Hematopoietic multipotent progenitor cell treated with erythropoietin and hydrocortisone succinate and interleukin-3 and kit ligand, for 17 days (in vitro differentiated cells): ENCODE measurements at places on chromosomes 5 and 9.
A peak's percentile ranks its signal among the peaks of the same experiment; 100 is the strongest.

DNA sequence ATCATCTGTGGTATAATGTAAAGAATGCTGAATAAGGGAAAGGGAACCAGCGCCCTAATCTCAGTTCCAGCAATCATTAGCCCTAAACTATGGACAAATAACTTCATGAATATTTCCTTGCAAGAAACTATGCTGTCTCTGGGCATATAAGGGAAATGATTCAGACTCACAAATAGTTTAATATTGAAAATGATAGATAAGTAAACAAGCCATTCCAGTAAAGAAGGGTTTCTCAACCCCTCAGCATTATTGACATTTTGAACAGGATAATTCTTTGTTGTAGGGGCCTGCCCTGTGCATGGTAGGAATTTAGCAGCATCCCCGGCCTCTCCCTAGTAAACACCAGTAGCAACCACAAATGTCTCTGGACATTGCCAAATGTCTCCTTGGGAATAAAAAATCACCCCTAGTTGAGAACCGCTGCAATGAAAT lies 23.8 kb downstream of the C5 start:
- DNase-seq = no peak

DNA sequence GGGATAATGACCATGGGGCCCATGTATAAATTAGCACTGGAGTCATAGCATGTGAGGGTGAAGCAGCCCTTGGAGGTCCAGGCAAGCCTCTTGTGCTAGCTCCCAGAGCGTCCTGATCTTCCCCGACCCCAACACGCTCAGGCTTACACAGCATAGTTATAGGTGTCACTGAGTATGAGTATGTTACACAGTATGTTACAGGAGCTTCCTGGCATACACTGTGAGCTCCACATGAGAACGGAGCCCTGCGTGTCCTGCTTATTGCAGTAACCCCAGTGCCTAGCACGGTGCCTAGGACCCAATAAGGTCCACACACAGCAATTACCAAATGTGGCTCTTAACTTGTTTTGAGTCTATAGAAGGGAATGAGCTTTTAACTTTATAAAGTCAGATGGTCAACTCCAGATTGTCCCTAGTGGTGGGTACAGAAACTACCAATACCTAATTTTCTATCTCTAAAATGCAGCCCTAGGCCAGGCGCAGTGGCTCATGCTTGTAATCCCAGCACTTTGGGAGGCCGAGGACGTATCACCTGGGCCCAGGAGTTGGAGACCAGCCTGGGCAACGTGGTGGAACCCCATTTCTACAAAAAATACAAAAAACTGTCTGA lies 64.1 kb downstream of the PLAC8L1 start:
- peak; percentile 75 for DNase-seq

DNA sequence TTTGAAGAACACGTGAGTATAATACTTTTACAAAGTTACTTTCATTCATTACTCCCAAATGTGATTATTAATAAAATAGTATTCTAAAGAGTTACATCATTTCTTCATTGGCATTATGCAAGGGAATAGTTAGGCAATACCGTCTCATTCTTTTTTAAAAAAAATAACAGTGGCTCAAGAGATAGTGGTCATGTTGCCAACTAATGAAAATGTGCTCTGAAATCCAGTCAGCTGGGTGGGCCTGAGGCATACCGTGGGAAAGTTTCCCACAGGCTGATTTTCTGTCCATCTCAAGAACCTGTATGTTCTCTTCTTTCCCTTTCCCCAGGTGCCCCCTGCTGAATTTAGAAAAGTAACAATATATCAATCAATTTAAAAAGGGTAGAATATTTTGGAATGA lies 40.8 kb upstream of the ROPN1L start:
- no peak for DNase-seq

- no peak for DNase-seq
These were observed 113.3 kb upstream of the SPATA31D4 start for GRCh38 chr9:81814794-81815464.

- no peak for DNase-seq
These were observed 5.4 kb downstream of the SRFBP1 start for GRCh38 chr5:121967187-121967586.

- DNase-seq = no peak
These were observed 119.8 kb upstream of the PPP1R26 start for GRCh38 chr9:135359764-135360163.

DNA sequence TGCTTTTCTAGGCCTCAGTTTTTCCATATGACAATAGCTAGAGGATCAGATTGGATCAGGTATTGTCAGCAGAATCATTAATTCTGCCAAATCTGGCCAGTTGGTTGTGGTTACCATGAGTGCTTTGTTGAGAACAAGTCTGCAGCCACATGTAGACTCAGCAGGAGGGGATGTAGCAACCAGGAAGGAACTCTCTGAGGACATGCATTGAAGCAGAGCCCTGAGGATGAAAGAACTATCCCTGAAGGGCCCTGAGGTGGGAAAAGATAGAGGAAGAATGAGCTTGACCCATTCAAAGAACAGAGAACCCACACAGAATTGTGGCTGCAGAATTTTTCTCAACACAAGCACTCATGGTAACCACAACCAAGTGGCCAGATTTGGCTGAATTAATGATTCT lies 60.1 kb upstream of the AFAP1L1 start:
- no peak for DNase-seq

DNA sequence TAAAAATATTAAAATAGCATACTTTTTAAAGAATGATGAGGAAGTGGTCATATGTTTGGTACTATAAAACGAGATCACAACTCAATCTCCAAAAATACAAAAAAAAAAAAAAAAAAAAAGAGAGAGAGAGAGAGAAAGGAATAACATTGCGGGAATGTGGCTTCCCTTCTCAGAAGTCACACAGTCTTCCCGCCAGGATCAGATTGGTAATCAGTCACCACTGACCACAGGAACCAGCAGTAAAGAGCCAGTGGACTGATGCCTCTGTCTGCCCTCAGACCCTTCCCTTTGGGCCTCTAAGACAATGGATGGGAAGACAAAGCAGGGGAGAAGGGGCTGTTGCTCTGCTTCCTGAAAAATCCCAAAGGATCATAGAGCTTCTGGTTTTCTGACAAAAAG lies 104.9 kb downstream of the KLHL3 start:
- no peak for DNase-seq

DNA sequence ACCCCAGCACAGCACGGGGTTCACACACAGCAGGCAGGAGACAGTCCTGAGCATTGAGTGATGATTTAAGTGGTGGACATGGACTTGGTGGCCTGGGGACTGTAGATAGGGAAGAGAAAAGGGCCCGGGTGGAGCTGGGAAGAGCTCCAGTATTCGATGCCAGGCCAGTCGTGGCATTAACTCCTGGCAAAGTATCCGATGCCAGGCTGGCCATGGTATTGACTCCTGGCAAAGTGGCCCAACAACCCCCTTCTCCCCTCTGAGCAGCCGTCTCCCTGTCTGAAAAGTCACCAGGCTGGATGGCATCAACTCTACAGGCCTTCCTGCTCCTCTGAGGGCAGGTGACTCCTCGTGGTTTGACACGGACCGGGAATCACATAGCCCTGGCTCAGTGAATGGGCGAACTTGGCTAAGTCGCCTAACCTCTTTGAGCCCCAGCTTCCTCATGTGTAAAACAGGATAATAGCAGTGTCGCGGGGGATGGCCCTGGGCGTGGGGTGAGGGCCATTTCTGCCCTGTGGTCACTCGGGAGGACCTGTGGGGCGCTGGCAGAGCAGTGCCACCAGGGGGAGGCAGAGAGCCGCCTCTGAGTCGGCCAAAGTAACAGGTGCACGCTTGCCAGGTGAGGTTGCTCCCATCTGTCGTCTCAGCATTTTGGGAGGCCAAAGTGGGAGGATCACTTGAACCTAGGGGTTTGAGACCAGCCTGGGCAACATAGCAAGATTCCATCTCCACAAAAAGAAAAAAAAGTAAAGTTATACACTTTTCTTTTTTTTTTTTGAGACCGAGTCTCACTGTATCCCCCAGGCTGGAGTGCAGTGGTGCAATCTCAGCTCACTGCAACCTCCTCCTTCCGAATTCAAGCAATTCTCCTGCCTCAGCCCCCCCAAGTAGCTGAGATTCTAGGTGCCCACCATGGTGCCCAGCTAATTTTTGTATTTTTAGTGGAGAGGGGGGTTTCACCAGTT lies 5.7 kb upstream of the SEC16A start:
- DNase-seq = peak; percentile 74

GRCh38 chr5:156394642-156395305 lies 67.8 kb downstream of the SGCD start:
- no peak for DNase-seq

DNA sequence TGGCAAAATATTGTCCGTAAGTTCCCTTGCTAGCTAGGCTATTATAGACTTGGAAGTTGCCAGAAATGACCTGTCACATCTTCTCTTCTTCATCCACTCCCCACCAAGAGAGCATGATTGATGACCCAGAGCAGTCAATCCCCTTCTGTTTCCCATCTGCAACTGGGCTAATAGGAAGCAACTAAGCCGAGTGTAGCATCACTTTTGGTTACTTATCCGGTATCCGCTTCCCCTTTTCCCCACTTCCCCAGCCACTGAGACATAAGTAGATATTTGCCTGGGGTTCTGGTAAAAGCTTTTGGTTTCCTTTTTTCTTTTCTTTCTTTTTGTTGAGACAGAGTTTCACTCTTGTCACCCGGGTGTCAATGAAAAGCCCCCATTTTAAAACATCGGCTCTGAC lies 29.4 kb upstream of the LIFR start:
- DNase-seq = no peak

GRCh38 chr9:86774116-86774515 lies 173.2 kb downstream of the GAS1 start:
- no peak for DNase-seq

DNA sequence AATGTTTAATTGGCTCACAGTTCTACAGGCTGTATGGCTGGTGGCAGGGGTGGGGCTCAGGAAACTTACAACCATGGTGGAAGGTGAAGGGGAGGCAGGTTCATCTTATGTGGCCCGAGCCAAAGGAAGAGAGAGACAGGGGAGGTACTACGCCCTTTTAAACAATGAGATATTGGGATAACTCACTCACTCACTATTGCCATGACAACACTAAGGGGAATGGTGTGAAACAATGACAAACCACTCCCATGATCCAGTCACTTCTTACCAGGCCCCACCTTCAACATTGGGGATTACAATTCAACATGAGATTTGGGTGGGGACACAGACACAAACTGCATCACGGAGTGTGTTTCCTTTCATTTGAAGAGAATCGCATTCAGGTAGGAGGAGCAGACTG lies 220.9 kb downstream of the GADD45G start:
- no peak for DNase-seq

GRCh38 chr5:117242028-117242427 lies 667.4 kb upstream of the SEMA6A start:
- no peak for DNase-seq

- no peak for DNase-seq
These were observed 54.9 kb downstream of the NDST1 start for GRCh38 chr5:150562832-150563231.

GRCh38 chr5:122941737-122942136 lies 94.8 kb downstream of the PPIC start:
- no peak for DNase-seq

- no peak for DNase-seq
These were observed 189.2 kb downstream of the FRMD3 start for GRCh38 chr9:83349031-83349430.

GRCh38 chr5:1753490-1753889 lies 46.1 kb downstream of the MRPL36 start:
- no peak for DNase-seq

- DNase-seq = no peak
These were observed 61.7 kb downstream of the LIFR start for GRCh38 chr5:38494763-38495162.

- no peak for DNase-seq
These were observed 12.0 kb downstream of the PDGFRB start for GRCh38 chr5:150143350-150144245.

DNA sequence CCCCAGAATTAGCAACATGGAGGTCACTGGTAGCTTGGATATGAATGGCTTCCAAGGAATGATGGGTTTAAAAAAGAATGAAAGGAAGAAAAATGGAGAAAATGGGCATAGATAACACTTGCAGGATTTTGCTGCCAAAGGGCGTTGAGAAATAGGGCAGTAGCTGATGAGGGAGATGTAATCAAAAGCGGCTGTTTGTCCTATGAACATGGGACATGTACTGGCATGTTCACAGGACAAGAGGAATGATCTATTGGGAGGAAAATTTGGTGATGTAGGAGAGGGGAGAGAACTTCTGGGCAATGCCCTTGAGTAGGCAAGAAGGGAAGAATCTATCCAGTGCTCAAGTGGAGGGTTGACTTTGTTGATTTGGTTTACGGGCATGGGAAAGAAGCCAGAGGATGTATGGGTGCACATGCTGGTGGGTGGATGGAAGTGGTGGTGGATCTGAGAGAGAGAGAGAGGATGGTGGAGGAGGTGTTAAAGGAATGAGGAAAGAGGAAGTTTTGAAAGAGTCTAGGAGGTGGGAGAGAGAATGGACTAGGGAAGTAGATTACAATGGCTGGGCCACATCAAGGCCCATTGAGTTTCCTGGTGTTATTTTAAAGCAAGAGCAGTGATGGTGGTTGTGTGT lies 115.1 kb upstream of the MVB12B start:
- DNase-seq = no peak

- DNase-seq = no peak
These were observed 154.8 kb upstream of the TBC1D2 start for GRCh38 chr9:98410185-98410697.

GRCh38 chr9:118104363-118104762 lies 400.2 kb downstream of the TLR4 start:
- DNase-seq = no peak

GRCh38 chr5:39167141-39167971 lies 52.0 kb downstream of the FYB1 start:
- no peak for DNase-seq

GRCh38 chr9:14311171-14311949 lies 2.6 kb downstream of the NFIB start:
- DNase-seq = no peak

- no peak for DNase-seq
These were observed 104.3 kb upstream of the MAP3K1 start for GRCh38 chr5:56710826-56711590.

DNA sequence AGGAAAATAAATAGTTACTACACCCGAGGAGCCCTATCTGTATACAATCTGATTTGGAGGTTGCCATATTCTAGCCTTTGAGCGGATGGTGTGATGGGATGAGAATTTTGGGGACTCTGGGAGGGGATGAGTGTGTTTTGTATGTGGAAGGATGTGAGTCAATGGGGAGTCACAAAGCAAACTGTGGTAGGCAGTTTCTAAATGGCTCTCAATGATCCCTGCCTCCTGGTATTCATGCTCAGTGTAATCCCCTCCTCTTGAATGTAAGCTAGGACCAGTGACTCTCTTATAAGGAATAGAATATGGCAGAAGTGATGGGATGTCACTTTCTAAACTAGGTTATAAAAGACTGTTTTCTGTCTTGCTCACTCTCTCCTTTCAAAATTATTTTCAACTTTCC lies 205.7 kb upstream of the RIOK2 start:
- DNase-seq = no peak

DNA sequence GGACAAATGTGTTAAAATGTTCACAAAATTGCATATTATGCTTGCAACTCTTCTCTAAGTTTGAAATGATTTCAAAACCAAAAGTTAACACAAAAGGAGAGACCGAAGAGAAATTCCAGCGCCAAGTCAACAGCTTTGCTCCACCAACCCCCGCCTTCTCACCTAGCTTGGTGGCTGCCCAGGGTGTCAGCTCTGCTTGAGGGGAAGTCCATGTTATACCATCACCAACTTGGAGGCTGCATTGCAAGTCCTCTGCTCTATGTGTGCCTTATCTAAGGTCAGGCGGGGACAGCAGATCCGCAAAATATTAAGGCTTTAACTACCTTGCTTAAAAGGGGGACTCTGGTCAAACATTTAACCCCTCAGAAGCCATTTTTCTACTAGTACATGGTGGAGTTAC lies 14.6 kb downstream of the CCNJL start:
- DNase-seq = no peak
